IPS-NIHi11 (cell line): ENCODE measurements at places on chromosomes 2 and 18.
A peak's percentile ranks its signal among the peaks of the same experiment; 100 is the strongest.

GRCh38 chr2:175251425-175252041 lies 70.0 kb upstream of the ATP5MC3 start:
- peak; percentile 29 for DNase-seq

- DNase-seq, result no peak
These were observed 21.1 kb downstream of the ARHGAP15 start for GRCh38 chr2:143150287-143150686.

DNA sequence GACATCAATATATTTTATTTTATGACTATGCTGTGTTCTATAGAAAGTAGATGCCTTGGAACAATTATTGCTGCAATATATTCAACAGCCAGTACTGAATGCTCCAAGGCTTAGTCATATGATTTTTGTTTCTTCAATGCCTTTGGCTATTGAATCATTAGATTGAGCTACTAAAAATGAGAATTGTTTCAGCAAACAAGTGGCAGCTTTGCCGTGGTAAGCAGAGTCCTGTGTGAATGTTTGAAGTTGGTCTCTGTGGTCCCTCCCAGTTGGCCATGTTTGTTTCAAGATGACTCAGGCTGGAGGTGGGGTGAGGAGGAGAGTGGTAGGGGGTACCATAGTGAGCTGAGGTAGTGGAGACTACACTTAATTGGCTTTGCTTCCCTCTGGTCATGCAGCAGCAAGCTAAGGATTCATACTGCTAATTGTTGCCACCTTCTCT lies 198.6 kb upstream of the EPAS1 start:
- no peak for DNase-seq

- no peak for DNase-seq
These were observed 134.6 kb downstream of the CYP26B1 start for GRCh38 chr2:72012886-72013574.

GRCh38 chr2:118856330-118856977 lies 9.0 kb upstream of the EN1 start:
- DNase-seq, result no peak

DNA sequence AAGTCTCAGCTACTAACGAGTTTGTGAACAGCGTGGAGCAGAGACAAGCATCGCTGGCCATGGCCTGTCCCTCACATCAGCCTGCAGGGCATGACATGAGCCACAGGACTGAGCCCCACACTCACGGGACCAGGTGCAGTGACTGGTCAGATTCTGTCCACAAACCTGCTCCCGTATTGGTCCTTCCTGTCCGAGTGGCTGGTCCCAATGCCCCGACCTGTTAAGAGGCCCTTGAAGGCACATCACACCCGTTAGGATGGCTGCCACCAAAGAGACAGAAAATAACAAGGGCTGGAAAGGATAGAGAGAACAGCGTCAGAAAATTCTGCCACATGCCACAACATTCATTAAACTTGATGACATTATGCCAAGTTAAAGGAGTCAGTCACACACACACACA lies 403.2 kb upstream of the MYT1L start:
- DNase-seq, result no peak

DNA sequence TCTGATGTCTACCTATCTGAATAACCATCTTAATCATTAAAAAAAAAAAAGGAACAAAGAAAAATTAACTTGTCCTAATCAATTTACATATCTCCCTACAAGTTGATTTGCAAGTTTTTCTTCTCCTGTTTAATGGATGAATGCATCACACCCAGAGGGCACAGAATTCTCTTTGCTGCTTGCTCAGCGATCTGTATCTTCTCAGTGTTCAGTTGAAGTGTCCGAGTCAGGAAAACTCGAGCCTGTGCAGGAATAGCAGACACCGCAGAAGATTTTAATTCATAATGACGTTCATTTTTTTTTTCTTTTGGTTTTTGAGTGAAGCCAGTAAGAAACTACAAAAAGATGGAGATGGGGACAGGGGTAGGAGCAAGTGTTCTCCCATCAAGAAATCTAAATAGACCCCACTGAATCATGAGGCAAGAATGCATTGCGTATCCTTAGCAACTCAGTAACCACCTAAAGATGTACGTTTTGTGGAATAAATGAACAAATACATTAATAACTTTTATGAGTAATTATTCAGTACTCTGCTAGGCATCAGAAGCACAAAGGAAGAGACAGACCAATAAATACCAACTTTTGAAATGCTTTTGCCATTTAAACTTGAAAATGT lies 675.5 kb downstream of the LRP1B start:
- no peak for DNase-seq
